Activated CD4-positive, alpha-beta T cell treated with anti-CD3 and anti-CD28 coated beads for 36 hours (primary cell): ENCODE measurements at places on chromosomes 3 and 15. TPM values are rescaled to one million over a fixed set of nuclear protein-coding genes. Genes with fewer than 3 reads are reported as not detected.

- DNase-seq: no peak
Observed at GRCh38 chr3:134376385-134376765, 2.1 kb upstream of the AMOTL2 start.

DNA sequence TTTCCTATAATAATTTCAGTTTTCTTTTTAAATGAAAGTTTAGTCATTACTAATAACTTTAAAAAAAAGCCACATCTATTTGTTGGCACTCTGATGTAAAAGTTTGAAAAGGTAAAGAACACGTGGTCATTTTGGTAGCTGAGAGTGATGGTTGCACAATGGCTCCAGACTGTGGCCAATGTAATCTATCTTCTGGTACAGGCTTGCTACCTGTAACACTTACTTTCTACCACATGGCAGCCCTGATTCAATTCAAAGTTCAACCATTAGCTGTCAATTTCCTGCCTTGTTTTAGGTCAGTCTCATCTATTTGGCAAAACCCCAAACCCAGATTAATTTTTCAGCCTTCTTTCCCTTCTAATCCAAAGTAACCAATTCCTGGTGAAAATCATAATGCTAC, 126.1 kb downstream of the TUSC7 start:
- no peak for DNase-seq

UBA3 gene
- total RNA-seq: 72.2 TPM

LRTM1 gene
- total RNA-seq: not detected

RASGRF1 gene
- total RNA-seq: not detected

GRCh38 chr15:78407608-78408354, 30.2 kb upstream of the IREB2 start:
- no peak for DNase-seq

USP4 gene
- total RNA-seq: 69.3 TPM

DNA sequence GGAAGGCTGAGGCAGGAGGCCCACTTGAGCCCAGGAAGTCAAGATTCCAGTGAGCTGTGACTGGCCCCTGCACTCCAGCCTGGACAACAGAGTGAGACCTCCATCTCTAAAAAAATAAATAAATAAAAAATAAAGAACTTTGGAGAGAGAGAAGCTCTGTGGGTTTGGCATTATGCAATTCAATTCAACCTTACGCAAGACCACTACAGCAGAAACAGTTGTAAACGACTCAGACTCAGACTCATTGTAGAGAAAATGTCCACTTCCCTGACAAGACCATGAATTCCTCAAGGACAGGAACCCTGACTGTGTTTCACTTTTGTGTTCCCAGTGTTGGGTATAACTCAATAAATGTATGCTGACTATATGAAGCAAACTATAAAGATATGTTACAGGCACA, 90.3 kb upstream of the C3orf80 start:
- no peak for DNase-seq

ESYT3 gene
- 0.37 TPM for total RNA-seq

PRSS50 gene
- total RNA-seq: not detected

GRCh38 chr15:59052915-59053407, 52.0 kb upstream of the CCNB2 start:
- no peak for DNase-seq

DNA sequence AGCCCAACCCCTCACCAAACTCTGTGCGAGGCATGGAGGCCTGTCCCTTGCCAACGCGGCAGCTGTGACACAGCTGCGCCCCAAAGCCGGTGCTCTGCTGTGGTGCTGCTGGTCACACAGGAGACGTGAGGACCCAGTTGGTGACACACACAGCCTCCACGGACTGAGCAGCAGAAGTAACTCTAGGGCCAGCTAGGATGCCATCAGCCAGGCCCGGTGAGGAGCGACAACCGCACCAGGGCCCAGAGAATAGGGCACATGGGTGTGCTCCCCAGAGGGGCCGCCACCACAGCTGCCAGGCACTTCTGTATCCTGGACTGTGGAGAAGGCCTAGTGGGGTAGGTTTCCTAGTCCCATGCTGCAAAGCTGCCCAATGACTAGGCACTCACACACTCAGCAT, 10.7 kb downstream of the ZXDC start:
- no peak for DNase-seq

NEK11 gene
- 1.3 TPM for total RNA-seq

DNA sequence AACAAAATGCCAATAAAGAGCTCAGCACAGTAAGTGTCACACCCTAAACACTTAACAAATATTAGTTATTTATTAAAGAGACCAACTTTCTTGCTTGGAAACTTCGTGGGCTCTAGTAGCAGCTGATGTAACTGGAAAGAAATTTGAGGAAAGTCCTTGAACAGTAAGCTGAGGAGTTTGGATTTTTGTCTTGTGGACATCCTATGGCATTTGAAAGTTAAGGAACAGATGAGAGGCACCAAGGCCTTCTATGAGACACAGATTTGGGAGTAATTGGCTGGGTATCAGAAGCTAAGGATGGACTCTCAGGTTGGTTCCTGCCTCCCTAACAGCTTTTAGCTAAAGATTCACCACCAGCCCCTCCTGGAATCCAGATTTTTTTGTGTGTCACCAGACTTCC, 59.7 kb upstream of the FILIP1L start:
- DNase-seq: no peak

CD86 gene
- total RNA-seq: 0.25 TPM

GRCh38 chr15:61195116-61196002, 33.7 kb downstream of the RORA start:
- DNase-seq: peak; percentile 9

GRCh38 chr15:72411544-72411943, 13.4 kb downstream of the TMEM202 start:
- DNase-seq: no peak

GRCh38 chr3:170709046-170709445, 123.2 kb upstream of the SLC7A14 start:
- DNase-seq: no peak

TM4SF4 gene
- not detected for total RNA-seq

- DNase-seq: no peak
Observed at GRCh38 chr15:66038387-66039116, 169.3 kb downstream of the RAB11A start.

- DNase-seq: no peak
Observed at GRCh38 chr3:161691677-161692076, 195.1 kb downstream of the OTOL1 start.

DNA sequence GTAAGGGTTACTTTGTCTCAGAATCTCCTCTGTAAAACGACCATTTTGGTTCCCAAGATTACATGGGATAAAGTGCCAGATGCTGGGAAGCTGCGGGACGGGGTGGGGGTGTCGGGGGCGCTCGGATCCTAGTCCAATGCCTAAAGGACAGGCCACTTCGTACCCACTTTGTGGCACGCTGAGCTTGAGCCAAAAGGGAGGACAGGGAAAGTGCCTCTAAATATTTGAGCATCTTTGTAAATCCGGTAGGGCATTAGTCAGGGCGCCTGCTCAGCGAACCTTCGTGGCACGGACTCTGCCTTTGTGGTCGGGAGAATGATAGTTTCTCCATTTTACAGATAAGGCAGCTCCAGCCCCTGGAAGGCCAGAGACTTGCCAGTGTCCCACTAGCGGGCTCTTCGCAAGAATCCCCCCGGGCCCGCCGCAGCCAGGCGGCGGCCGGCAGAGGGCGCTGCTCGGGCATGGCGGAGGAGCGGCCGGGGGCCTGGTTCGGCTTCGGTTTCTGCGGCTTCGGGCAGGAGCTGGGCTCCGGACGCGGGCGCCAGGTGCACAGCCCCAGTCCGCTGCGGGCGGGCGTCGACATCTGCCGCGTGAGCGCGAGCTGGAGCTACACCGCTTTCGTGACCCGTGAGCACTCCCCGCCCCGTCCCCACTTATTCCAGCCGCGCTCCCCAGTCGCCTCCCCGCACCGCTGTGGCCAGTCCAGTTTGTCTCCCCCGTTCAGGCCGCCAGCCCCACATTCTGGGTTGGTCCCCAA, 1.8 kb downstream of the RCCD1 start:
- DNase-seq: peak; percentile 81

DNA sequence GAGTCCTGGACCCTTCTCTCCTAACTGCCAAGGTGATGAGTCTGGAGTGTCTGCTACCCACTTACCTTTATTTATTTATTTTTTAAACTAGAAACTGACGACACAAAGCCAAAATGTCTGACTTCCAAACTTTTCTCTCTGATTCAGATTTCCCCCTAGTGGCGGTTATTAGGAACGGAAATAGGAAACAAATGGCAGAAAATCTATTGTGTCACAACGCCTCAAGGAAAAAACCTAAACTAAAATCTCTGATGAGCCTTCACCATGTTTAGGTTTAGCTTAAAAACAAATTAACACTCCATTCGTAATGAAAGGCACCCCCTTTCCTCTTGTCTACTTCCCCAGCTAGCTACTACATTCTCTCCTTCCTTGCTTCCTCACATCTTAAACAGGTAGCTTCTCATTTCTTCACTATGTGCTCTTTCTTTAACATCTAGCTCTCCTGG, 94.0 kb upstream of the MEX3B start:
- DNase-seq: no peak

STXBP5L gene
- not detected for total RNA-seq

CDHR4 gene
- total RNA-seq: not detected

DNA sequence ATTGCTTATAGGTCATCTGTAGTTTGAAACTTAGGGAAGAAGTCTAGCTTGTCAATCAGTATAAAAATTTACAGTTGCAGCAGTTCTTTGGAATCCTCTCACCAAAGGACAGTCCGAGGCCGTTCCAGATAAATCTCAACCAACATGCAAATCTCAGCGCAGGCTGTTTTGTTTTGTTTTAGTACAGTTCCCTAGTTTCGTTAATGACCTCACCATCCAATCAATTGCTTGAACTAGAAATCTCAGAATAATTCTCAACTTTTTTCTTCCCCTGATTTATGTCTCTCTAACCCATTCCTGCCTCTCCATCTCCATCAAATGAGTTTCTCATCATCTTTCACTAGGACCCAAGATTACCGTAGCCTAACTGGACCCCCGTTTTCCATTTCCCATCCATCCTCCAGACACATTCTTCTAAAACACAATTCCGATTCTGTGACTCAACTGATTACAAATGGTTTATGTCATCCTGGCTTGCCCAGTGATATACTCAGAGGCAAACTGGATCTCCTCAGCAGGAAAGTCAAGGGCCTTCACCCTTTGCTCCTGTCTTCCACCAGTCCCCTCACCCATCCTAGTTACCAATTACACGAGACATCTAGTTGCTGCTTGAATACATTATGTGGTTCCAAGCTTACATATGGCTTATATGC, 1.3 kb downstream of the SMCO1 start:
- no peak for DNase-seq

DNA sequence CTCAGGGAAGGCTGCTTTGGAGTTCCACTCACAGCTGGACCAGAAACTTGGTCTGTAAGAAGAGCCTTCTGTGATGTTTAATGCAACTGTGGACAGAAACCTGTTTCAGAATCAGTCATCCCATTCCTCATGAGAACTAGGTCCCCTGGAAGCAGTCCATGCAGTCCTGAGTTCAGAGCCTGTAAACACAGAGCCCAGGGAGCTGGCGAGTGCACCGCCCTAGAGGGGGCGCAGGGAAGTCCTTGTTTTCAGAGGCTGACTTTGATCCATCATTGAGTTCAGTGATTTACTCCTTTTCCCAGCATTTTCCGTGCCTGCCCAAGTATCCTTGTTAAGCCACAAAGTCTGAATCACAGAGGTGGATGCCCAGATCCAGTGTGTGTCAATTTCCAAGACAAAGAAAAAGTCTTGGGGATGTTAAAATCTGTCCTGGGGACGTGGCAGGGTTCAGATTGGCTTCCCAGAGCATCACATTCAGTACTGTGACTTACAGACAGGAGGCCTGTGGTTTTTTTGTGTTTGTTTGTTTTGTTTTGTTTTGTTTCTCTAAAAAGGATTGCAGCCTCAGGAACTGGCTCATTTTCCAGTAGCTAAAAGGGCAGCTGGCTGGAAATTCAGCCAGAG, 9.8 kb upstream of the TXNRD3 start:
- no peak for DNase-seq
